Fibroblast of lung (primary cell): ENCODE measurements at places on chromosomes 3 and 15.

GRCh38 chr3:188421836-188422540 is 268.0 kb downstream of the LPP start:
- no peak for DNase-seq

GRCh38 chr3:186880406-186880805 is 37.9 kb downstream of the ADIPOQ start:
- DNase-seq = no peak

DNA sequence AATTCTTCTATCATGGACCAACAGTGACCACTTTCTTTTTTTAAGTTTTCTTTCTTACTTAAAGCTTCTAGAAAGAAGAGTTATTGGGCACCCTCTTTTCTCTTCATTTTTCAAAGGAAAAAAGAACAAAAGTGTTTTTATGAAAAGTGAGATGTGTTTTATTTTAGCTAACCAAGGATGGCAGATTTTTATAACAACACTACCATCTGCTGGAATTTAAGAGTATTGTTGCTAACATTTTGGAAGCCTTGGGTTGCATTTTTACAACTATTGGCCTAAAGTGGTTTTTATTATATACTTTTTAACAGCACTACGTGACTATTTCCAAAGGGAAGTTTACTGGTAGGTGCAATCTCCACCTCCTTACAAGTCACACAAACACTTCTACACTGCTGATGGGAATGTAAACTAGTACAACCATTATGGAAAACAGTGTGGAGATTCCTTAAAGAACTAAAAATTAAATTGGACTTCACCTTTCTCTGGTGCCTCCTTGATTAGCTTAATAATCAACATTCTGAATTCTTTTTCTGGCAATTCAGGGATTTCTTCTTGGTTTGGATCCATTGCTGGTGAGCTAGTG is 237.7 kb upstream of the AGTR1 start:
- no peak for DNase-seq

DNA sequence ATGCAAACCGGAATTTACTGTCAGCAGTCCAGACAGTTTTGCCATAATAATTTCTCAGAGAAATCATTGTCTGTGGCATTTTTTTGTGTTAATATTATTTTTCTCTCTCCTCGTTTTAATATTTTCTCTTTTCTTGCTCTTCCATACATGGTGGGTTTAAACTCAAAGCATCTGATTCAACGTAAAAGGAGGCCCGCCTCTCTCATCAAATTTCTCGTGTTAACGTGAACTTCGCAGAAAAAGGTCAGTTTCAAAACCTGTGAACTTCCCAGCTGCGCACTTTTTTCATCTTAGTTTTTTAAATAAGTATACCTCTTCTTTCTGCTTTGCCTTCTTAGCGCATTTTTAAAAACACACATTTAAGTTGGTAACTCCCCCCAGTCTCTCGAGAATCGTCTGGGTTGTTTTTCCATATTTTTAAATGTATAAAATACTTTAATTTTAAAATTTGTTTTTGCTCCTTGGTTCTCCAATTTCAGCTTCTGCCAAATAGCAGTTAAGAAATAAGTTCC is 9.1 kb downstream of the SHOX2 start:
- no peak for DNase-seq

DNA sequence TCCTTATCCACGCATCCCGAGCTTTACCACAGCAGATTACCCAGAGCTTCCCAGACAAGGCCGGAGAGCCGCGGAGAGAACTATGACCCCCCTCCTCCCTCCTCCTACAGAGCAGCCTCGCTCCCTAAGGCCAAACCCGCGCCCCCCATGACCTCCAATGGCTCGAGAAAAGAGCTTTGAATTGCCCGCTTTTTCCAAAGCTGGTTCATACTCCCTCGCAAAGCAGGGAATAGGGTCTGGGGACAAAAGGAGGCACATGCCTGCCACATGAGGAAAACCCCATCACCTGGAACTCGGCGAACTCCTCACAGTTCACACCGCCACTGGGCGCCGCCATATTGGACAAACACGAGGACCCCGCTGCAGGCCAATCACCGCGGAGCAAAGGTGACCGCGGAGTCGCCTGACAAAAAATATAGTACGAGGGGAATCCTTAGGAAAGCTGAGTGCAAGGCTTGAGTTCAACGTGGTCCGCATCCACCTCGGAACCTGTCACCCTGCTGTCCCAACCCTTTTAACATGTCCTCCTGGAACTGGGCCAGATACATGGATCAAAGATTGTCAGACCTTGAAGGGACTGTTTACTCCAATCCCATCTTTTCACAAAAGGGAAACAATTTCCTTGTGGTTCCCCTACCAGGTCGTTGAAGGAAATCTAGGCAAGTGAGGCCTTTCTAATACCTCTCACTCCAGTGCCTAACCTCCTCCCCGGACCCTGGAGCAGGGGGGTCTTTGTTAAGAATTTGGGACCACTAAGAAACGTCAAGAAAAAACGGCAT is at the start of gene MIX23:
Gene MIX23, minus strand, starts transcription at position 344 of the 779 bp plus-strand sequence. Its CDS starts 7 bp downstream, at position 337.
- peak; percentile 81 for DNase-seq

DNA sequence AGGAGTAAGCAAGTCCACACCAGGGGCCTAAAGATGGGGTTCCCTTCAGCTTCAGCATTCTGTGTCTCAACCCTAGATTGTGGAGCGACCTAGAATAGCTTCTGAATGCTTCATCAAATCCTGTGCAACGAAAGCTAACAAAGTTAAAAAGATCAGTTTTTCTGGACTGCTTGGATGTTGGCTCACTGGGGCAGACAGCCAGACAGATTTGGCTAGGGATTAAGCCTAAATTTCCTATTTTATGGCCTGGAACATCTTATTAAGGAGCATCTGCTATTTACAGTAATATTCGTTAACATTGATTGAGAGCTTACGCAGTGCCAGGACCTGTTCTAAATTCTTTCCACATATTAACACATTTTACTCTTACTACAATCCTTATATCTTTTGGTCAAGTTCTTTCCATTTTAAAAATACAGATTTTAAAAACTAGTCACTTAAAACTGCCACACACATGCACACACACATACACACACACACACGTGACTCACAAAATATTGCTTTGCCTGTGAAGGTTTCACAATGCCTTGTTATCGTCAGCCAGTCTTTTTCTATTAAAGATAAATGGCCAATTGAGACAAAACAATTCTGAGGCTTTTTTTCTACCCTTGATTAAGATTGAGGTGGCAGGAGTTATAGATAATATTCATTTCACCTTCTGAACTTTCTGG is 173.3 kb upstream of the SNTN start:
- DNase-seq = no peak

DNA sequence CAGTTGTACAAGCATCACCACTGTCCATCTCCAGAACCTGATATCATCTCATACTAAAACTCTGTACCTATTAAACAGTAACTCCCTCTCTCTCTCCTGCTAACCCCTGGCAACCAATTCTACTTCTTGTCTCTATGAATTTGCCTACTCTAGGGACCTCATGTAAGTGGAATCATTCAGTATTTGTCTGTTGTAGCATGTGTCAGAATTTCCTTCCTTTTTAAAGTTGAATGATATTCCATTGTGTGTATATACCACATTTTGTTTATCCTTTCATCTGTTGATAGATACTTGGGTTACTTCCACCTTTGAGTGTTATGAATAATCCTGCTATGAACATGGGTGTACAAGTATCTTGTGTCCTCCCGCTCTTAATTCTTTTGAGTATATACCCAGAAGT is 16.6 kb downstream of the ZNF592 start:
- DNase-seq = no peak

GRCh38 chr15:45714590-45715488 is 80.0 kb downstream of the SQOR start:
- DNase-seq = peak; percentile 21

- DNase-seq = no peak
Measured at GRCh38 chr15:92690395-92690794, 34.8 kb upstream of the FAM174B start.

GRCh38 chr15:34786206-34786605 is 9.1 kb downstream of the ACTC1 start:
- no peak for DNase-seq

GRCh38 chr15:70266412-70267121 is 168.8 kb upstream of the TLE3 start:
- peak; percentile 55 for DNase-seq

- peak; percentile 40 for DNase-seq
Measured at GRCh38 chr3:178381555-178381954, 154.7 kb upstream of the KCNMB2 start.
